Naive B cell (primary cell): ENCODE measurements at places on chromosomes 7 and 10.
A peak's percentile ranks its signal among the peaks of the same experiment; 100 is the strongest.

GRCh38 chr7:114789871-114790311, 132.0 kb upstream of the MDFIC start:
- DNase-seq = no peak

GRCh38 chr7:19775578-19775977, 2.2 kb upstream of the TMEM196 start:
- DNase-seq = no peak

GRCh38 chr10:69810097-69810496, 8.4 kb downstream of the COL13A1 start:
- no peak for DNase-seq

GRCh38 chr10:66535439-66535838, 390.4 kb upstream of the LRRTM3 start:
- DNase-seq = no peak

DNA sequence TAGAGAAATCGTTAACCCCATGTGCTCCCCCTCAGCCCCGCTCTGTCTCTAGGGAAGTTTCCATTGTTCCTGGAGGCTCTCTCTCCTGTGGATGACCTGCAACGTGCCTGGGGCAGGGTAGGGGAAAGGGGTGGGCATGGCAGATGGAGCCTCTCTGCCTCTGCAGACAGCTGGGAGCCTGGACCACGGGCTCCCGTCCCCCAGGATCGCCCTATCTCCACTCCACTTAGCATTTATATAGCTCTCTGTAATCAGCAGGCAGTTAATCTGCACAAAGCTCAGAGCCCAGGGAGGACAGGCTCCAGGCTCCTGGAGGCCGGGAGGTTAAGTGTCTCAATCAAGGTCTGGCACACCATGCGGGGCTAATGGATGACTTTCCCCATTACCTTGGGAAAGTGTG, 369.7 kb downstream of the PLXNA4 start:
- DNase-seq = no peak

DNA sequence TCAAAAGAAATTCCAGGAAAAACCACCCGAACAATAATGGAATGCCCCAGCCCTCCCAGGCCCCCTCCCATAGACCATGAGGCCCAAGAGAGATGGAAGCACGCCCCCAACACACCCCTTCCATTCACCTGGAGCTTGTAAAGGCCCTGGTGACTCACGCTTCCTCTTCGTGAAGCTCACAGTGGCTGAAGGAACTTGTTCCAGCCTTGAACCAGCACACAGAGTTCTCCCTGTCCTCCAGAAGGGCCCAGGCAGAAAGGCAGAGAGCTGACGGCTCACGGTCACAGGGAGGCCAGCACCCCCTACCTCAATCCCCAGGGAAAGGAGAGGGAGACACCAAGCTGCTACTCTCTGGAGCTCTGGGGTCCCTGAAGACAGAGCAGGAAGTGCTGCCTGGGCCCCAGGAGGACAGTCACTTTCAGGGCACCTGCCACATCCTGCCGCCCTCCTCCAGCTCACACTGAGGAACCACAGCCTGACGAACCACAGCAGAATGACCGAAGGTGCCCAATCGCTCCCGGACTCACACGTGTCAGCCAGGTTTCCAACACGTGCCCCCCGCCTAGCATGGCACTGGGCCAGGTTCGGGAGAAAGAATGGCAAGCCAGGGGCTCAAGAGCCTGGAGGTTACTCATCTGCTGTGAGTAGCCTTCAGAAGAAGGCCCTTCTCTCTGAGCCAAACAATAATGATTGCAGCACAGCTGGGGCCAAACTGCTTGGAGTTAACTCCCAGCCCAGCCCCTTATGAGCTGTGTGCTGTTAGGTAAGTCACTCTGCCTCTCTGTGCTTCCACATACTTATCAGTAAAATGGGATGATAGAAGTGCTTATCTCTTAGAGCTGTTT, 52.8 kb downstream of the DLG5 start:
- peak; percentile 38 for DNase-seq

DNA sequence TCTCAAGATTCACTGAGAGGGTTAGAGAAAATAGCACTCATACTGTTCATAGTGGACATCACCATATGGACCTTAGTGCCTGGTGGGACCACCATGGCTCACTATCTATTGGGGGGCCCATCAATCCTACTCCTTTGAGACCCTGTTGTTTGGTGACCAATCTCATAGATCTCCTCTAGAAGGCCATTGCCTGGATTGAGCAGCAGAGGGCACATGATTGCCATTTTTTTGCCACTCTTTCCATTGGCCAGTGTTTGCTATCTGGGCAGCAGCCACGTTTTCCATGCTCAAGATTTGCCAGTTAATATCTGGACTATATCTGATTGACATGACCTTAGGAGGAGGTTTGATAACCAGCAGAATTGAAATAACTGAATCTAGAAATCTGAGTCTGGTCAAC, 244.5 kb downstream of the ITGB1 start:
- no peak for DNase-seq

- DNase-seq = peak; percentile 63
Measured at GRCh38 chr7:100894860-100895700, 608 bp downstream of the ACHE start.
